Suprapubic skin (tissue), 4 donors: ENCODE measurements at places on chromosomes 5 and 9.

- no peak for DNase-seq
Measured at GRCh38 chr9:20082831-20083230, 294.0 kb upstream of the SLC24A2 start.

GRCh38 chr5:173108914-173109313, 35.4 kb upstream of the BNIP1 start:
- DNase-seq, result no peak

DNA sequence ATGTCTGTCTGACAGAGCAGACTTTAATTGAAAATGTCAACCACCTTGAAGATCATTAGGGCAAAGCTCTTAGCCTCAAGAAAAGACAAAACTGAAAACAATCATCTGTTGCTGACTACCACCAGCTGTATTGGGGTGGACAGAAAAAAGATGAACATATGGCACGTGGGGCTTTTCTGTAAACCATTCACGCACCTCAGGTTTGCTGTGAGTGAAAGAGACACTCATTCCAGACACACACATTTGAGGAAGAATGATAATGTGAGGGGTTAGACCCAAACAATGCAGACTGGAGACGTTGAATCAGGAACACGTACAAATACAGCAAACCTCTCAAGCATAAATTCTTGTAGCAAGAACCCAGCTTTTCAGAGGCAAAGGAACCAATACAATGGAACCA, 158.7 kb downstream of the EBF1 start:
- DNase-seq, result no peak

DNA sequence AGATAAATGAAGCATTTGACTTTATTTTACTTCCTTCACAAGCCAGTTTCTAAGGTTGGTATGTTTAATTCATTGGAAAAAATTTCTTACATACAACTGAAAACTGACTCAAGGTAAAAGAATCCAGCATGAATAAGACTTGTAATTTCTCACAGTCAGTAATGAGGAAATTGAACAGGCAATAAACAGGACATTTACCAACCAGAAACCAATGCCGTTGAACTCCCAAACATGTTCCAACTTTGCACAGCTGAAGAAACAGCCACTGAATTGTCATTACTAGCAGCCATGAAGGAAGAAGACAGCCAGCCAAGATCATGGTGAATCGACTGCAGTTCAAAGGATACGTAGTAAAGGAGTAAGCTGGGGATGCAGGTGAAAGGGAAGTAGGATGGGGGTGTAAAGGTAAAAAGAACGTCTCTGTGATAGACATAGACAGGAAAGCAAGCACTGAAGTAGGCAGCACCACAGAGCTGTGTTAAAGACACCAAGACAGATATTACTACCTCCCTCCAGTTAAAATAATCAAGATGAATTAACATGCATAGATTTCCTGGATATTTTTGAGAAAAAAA, 21.3 kb upstream of the SLC12A2 start:
- no peak for DNase-seq

- DNase-seq, result no peak
Measured at GRCh38 chr5:134249469-134250379, 23.9 kb upstream of the PPP2CA start.

DNA sequence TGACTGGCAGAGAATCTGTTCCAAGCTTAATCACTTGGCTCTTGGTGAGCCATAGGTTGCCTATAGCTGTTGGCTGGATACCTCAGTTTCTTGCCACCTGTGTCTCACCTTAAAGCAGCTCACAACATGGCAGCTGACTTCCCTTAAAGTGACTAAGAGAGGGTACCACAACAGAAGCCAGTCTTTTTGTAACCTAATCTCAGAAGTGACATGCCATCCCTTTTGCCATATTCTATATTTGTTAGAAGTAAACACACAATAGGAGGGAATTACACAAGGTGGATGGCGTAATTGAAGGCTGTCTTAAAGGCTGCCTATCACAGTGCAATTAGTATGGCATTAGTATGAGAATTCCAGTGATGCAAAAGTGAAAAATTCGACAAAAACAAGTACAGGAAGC, 28.1 kb downstream of the NIPBL start:
- DNase-seq, result no peak

DNA sequence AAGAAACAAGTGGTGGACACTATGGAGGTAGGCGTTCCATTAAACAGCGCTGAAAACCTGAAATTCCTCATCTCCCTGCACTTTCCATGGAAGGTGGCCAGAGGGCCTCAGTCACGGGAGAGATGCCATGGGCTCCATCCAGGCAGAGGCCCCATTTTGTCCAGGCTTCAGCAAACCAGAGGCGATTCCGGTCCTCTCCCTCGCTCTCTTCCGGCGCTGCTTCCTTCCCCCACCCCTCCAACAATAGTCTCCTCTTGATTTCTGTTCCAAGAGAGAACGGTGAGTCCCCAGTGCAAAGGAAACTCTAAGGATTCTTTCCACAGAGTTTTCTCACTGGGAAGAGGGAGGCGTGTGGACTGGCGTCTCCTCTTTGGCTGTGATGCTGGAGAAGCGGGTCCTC, 7.5 kb downstream of the ZNF366 start:
- DNase-seq, result no peak

- no peak for DNase-seq
Measured at GRCh38 chr9:136690104-136690805, 3.0 kb upstream of the AGPAT2 start.

GRCh38 chr5:14256026-14256690, 113.0 kb downstream of the TRIO start:
- no peak for DNase-seq

DNA sequence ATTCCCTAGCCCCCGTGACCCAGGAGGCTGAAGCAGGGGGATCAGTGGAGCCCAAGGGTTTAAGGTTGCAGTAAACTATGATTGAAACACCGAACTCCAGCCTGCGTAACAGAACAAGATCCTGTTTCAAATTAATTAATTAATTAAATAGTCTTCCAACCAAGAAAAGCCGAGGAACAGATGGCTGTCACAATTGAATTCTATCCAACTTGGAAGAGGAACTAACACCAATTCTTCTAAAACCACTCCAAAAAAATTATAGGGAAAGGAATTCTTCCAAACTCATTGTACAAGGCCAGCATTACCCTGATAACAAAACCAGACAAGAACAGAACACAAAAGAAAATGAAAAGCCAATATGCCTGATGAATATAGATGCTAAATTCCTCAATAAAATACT, 43.4 kb upstream of the RGS7BP start:
- no peak for DNase-seq

DNA sequence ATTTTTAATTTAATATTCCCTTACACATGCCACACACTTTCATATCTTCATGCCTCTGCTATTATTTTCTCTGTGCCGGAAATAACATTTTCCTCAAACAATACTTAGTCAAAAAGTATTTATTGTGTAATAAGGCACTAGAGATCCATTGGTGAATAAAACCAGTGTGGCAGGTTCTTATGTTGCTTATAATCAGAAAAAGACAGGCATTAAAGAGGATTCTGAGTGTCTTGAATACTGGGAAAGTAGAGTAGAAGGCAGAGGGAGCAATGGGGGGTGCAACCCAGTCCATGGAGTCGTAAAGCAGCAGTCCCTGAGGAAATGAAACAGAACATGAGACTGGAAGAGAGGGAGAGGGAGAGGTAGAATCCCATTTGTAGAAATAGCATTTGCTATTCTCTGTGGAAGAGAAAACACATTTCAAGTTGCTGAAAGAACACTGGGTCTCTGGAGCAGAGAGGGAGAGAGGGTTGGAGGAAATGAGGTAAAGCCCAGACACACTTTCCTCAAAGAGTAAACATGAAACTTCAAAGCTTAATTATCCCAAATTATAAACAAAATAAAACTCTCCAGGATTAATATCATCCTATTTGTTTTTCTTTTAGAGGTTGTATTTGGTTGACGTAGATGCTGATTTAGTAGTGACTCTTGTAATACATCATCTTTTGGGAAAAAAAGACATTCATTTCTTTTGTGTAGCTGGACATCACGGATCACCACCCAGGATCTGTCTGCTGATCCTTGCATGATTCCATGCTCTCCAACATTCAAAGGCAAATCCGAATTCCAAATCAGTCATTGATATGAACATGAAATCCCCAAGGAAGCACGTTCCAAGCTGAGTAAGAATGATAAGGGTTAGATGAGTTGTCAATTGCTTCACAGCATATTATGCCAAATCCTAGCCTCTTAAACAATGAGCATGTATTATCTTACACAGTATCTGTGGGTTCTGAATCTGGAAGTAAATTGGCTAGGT, 37.4 kb upstream of the GRAMD2B start:
- no peak for DNase-seq

DNA sequence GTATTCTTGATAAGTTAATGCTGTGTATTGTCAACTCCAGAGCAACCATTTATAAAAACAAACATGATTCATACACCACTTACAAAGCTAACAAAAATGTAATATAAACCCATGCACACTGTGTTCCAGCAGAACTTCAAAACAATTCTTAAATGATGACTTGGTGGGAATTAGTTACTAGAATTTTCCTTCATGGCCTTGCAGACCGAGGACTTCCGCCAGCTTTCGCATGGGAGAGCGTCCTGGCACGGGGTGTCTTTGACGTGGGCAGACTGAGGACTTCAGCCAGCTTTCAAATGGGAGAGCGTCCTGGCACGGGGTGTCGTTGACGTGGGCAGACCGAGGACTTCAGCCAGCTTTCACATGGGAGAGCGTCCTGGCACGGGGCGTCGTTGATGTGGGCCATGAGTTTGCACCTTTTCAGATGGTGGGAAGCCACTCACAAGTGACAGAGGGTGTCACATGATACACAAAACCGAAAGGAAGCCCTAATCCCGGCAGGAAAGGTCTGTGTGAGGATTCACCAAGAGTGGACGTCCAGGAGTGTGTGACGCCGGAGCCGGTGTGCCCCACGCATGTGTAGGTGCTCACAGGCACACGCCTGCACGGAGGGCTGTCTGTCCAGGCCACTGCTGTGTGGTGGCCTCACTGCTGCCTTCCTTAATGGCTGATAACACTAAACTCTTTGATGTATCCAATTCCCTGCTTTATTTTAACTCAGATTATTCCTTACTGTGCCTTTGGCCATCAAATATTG, 211.3 kb upstream of the IRX4 start:
- peak; percentile 82 for DNase-seq

- DNase-seq, result peak; percentile 71
Measured at GRCh38 chr5:52989025-52989780, at the start of gene ITGA2. ITGA2 (plus strand) TSS chr5:52989352; CDS start chr5:52989469, 117 bp downstream.

GRCh38 chr5:124825250-124825982, 79.0 kb upstream of the ZNF608 start:
- DNase-seq, result no peak

DNA sequence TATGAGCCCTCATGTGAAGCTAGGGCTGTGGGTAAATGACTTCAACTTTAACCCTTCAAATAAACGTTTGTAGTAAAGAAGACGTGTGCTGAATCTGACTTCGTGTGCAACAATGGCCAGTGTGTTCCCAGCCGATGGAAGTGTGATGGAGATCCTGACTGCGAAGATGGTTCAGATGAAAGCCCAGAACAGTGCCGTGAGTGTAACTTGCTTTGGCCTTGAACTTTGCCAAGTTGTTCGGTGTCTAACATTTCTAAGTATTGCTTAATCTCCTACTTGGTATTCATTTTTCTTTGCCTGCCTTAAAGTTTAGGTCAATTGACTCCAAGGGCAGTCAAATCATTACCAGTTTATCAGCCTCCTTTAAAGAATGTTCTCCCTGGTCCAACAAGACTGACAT, 18.2 kb downstream of the VLDLR start:
- no peak for DNase-seq

- no peak for DNase-seq
Measured at GRCh38 chr9:135905380-135906258, 1.7 kb downstream of the CAMSAP1 start.

- DNase-seq, result no peak
Measured at GRCh38 chr5:37435261-37435660, 56.1 kb downstream of the WDR70 start.

GRCh38 chr5:17020678-17021601, 84.9 kb upstream of the MYO10 start:
- no peak for DNase-seq

DNA sequence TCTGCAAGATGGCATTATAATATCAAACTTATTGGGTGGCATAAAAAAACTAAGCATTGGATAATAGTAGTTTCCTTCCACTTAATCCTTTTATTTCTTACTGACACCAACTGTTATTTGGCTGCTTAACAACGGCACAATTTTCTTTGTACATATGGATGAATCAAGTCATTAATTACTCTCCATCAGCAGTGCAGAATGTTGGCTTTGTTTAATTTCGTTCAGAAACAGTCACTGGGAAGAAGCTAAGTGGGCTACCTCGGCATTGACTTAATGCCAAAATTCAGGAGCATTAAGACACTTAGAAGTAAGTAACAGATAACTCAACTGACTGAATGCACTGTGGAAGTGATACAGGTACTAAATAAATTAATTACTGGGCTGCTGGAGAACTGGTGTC, 460.4 kb downstream of the CTNND2 start:
- DNase-seq, result no peak

GRCh38 chr5:72402381-72402890, 82.3 kb downstream of the PTCD2 start:
- no peak for DNase-seq

- no peak for DNase-seq
Measured at GRCh38 chr5:88837222-88837621, 45.8 kb downstream of the MEF2C start.

DNA sequence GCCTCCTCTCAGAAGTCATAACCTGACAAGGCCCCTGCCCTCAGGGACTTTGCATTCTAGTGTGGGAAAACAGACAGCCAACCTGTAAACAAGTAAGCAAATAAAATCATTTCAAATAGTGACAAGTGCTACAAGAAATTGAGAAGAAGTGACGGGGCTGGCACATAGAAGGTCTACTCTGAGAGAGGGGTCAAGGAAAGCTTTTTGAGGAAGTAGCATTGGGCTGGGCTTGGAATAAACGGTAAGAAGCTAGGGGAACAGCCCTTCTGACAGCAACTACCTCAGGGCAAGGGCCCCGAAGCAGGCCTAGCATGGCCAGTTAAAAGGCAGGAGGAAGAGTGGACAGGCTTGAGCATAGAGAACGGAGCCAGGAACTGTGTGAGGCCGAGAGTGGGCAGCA, 4.8 kb upstream of the SLC2A8 start:
- peak; percentile 40 for DNase-seq

- no peak for DNase-seq
Measured at GRCh38 chr5:72519111-72519510, 11.9 kb upstream of the ZNF366 start.

DNA sequence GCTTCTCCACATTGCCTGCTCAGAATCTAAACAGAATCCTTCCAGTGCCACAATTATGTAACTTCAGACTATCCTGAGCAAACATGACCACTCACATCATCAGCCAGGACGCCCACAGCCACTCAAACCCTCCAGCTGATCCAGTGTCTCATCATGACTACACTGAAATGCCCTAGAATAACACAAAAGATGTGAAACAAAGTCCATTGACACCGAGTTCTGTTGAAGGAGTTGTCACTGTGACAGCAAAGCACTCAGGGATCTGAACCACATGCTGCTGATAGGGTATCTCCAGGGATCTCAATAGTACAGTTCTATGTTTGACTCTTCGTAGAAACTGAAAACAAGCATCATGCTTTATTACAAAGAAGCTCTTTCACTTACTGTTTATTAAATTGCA, 150.2 kb downstream of the GABBR2 start:
- DNase-seq, result no peak
